Natural killer cell (primary cell): ENCODE measurements at places on chromosomes 12 and 14.

- DNase-seq, result no peak
- no peak overlapping the region for H3K4me3 ChIP-seq
- no peaks in the 10 kb centered on the region for H3K36me3 ChIP-seq
- no peak overlapping the region for H3K27ac ChIP-seq
- H3K4me1 ChIP-seq, result no peaks in the 10 kb centered on the region
- H3K27me3 ChIP-seq, result no peaks in the 10 kb centered on the region
Observed at GRCh38 chr12:41697161-41697560, 447.5 kb downstream of the GXYLT1 start.

GRCh38 chr14:34324363-34324795 lies 137.7 kb downstream of the SPTSSA start:
- no peaks in the 10 kb centered on the region for H3K36me3 ChIP-seq
- H3K27ac ChIP-seq, result no peak overlapping the region
- H3K27me3 ChIP-seq, result no peaks in the 10 kb centered on the region
- peak; percentile 69 for DNase-seq
- no peak overlapping the region for H3K4me3 ChIP-seq
- no peaks in the 10 kb centered on the region for H3K4me1 ChIP-seq

GRCh38 chr12:68013181-68013580 lies 23.9 kb downstream of the IFNG-AS1 start:
- no peak overlapping the region for H3K27ac ChIP-seq
- no peak for DNase-seq
- peaks cover 3% of the 10 kb centered on the region for H3K4me1 ChIP-seq
- H3K27me3 ChIP-seq, result no peaks in the 10 kb centered on the region
- no peak overlapping the region for H3K4me3 ChIP-seq

DNA sequence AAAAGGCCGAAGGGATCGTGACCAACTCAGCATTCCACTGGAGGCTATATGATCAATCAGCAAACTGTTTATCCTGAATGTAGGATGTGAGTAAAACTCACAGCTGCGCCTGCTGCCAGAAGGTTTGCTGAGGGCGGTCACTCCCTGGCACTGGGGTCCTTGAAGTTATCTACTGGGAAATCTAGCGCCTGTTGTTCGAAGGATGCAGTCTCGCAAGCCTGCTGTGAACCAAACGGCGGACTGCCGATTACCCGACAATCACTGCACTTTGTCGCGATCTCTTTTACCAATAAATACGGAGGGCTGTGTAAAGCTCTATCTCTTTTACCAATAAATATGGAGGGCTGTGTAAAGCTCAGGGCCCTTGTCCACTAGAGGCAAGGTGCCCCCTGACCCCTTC lies 12.9 kb downstream of the DDX51 start:
- H3K4me3 ChIP-seq, result no peak overlapping the region
- no peak for DNase-seq
- H3K4me1 ChIP-seq, result no peaks in the 10 kb centered on the region
- peaks cover 14% of the 10 kb centered on the region for H3K36me3 ChIP-seq
- no peak overlapping the region for H3K27ac ChIP-seq

- no peak for DNase-seq
- H3K27me3 ChIP-seq, result no peaks in the 10 kb centered on the region
- H3K4me3 ChIP-seq, result no peak overlapping the region
- no peaks in the 10 kb centered on the region for H3K4me1 ChIP-seq
- no peak overlapping the region for H3K27ac ChIP-seq
- H3K36me3 ChIP-seq, result no peaks in the 10 kb centered on the region
Observed at GRCh38 chr12:1099158-1099557, 108.1 kb downstream of the ERC1 start.

- no peaks in the 10 kb centered on the region for H3K36me3 ChIP-seq
- H3K4me1 ChIP-seq, result no peaks in the 10 kb centered on the region
- no peak overlapping the region for H3K4me3 ChIP-seq
- DNase-seq, result no peak
Observed at GRCh38 chr12:5556946-5557673, 125.2 kb downstream of the NTF3 start.

GRCh38 chr12:9888665-9889273 lies 7.5 kb downstream of the KLRF2 start:
- no peak for DNase-seq
- H3K27me3 ChIP-seq, result no peaks in the 10 kb centered on the region
- no peaks in the 10 kb centered on the region for H3K36me3 ChIP-seq
- peaks cover 5% of the 10 kb centered on the region for H3K4me1 ChIP-seq
- peak overlapping the region; percentile 25 for H3K27ac ChIP-seq
- no peak overlapping the region for H3K4me3 ChIP-seq

GRCh38 chr12:4472046-4472445 lies 26.4 kb upstream of the FGF6 start:
- no peaks in the 10 kb centered on the region for H3K4me1 ChIP-seq
- no peaks in the 10 kb centered on the region for H3K36me3 ChIP-seq
- no peak overlapping the region for H3K27ac ChIP-seq
- no peak for DNase-seq
- no peak overlapping the region for H3K4me3 ChIP-seq
- peaks cover 3% of the 10 kb centered on the region for H3K27me3 ChIP-seq

- H3K36me3 ChIP-seq, result peaks cover 3% of the 10 kb centered on the region
- peak; percentile 44 for DNase-seq
- H3K27ac ChIP-seq, result no peak overlapping the region
- H3K4me1 ChIP-seq, result peaks cover 86% of the 10 kb centered on the region
Observed at GRCh38 chr14:99213101-99213500, 58.9 kb downstream of the BCL11B start.

DNA sequence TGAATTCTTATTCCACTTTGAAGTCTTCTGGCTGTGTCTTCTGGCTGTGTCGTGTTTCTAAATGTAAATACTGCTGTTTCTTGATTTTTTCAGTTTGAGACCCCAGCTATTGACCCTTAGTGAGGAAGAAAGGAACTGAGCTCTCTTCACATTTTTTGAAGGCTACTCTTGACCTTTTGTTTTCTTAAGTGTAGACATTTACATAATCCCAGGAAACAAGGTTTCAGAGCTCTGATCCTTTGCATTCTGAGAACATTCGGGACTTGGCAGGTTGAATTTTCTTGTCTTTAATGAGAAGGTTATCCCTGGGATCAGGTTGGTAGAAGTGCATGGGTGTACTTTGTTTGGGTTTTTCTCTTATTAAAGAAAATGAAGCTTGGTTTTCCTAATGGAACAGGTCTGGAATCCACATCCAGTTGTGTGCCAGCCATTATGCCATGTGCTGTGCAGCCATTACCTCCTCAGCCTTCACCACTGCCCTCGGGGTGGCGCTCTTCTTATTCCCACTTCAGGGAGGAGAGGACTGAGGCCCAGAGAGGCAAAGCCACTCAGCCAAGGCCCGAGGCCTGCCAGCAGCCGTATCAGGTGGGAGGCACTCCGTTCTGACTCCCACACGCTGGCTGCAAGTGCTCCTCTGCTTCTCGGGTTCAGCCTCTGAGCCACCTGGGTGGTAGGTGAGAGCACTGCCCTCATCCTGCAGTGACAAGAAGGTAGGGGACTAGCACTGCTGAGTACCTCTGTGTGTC lies 120.9 kb downstream of the BEGAIN start:
- no peaks in the 10 kb centered on the region for H3K36me3 ChIP-seq
- H3K4me3 ChIP-seq, result no peak overlapping the region
- no peak for DNase-seq
- H3K27ac ChIP-seq, result no peak overlapping the region
- H3K27me3 ChIP-seq, result no peaks in the 10 kb centered on the region

- no peaks in the 10 kb centered on the region for H3K27me3 ChIP-seq
- no peak for DNase-seq
- no peaks in the 10 kb centered on the region for H3K4me1 ChIP-seq
- no peaks in the 10 kb centered on the region for H3K36me3 ChIP-seq
- H3K4me3 ChIP-seq, result no peak overlapping the region
- H3K27ac ChIP-seq, result no peak overlapping the region
Observed at GRCh38 chr14:86087377-86087776, 557.4 kb downstream of the FLRT2 start.

GRCh38 chr14:24798911-24799462 lies 165.0 kb upstream of the GZMB start:
- no peak overlapping the region for H3K4me3 ChIP-seq
- no peak overlapping the region for H3K27ac ChIP-seq
- H3K4me1 ChIP-seq, result peaks cover 2% of the 10 kb centered on the region
- no peaks in the 10 kb centered on the region for H3K27me3 ChIP-seq
- H3K36me3 ChIP-seq, result no peaks in the 10 kb centered on the region

DNA sequence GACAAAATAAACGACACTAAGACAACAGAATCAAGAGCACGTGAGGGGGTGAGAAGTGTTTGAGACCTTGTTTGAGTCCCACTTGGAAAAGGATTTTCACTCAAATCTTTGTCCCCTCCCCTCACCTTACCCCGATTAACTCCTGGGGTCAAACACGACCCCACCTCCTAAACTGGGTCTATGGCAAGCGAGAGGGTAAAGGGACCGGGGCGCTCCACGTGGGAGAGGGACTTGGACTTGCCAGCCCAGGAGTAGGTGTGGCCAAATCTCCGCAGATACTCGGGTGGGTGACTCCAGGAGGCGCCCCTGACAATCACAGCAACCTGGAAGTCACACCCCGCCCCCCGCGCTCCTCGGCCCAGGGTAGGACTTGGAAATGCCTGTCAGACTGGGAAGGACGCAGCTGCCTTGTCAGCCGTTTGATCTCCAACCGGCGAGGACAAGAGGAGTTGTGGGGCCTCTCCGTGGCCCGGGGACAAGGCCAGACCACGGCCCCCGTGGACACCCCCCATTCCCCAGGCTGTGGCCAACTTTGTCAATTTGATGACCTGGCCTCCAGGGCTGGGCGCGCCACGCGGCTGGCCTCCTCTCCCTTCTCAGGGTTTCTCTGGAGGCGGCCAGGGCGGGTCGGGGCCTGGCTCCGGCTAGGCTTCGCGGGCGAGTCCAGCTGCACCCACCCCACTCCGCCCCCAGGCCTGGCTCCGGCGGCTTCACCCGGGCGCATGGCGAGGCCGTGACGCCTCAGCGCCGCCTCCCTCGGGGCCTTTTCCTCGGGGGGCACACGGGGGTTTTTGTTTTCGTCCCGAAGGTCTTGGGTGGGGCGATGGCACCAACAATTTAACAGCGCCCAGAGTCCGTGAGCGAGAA lies 1.1 kb upstream of the BCL11B start:
- no peaks in the 10 kb centered on the region for H3K27me3 ChIP-seq
- H3K36me3 ChIP-seq, result no peaks in the 10 kb centered on the region
- peaks cover 38% of the 10 kb centered on the region for H3K4me1 ChIP-seq
- peak overlapping the region; percentile 60 for H3K27ac ChIP-seq
- DNase-seq, result peak; percentile 71
- H3K4me3 ChIP-seq, result peak overlapping the region; percentile 52

GRCh38 chr12:27779416-27779919 lies 565 bp upstream of the KLHL42 start:
- DNase-seq, result peak; percentile 37
- peaks cover 20% of the 10 kb centered on the region for H3K4me1 ChIP-seq
- no peaks in the 10 kb centered on the region for H3K36me3 ChIP-seq
- H3K27me3 ChIP-seq, result no peaks in the 10 kb centered on the region
- H3K27ac ChIP-seq, result no peak overlapping the region

DNA sequence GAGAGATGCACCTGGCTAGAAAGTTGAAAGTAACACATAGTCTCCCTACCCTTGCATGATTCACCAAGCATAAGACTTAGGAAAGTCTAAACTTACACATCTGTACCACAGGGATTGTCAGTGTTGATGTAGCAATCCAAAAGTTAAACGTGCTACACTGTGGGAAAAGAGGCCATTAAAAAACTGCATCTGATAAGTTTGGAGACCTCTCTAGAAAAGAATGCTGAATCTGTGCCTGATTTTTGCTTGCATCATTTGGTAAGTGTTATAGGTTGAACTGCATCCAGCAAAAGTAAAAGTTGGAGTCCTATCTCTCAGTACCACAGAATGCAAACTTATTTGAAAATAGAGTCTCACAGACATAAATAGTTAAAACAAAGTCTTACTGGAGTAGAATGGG lies 126.6 kb downstream of the SLC6A15 start:
- no peaks in the 10 kb centered on the region for H3K36me3 ChIP-seq
- no peak for DNase-seq
- no peak overlapping the region for H3K4me3 ChIP-seq
- no peaks in the 10 kb centered on the region for H3K27me3 ChIP-seq
- no peak overlapping the region for H3K27ac ChIP-seq

DNA sequence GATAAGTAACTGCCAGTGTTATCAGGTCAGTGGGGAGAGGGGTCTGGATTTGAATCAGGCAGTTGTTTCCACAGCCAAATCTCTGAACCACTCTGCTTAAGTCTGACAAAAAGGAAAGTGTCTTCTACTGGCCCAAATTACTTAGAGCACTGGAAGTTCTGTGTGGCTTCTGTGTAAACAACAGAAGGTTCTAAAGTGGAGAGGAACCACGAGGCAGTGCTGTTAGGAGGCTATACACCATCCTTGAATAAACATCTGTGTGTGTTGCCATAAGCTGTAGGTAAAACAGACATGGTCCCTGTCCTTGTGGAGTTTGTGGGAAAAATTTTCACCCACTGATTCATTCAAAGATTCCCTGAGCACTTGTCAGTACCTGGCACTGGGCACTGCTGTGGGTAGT lies 50.0 kb downstream of the GALNT4 start:
- no peaks in the 10 kb centered on the region for H3K27me3 ChIP-seq
- peaks cover 17% of the 10 kb centered on the region for H3K4me1 ChIP-seq
- H3K4me3 ChIP-seq, result no peak overlapping the region
- no peaks in the 10 kb centered on the region for H3K36me3 ChIP-seq

- no peak overlapping the region for H3K27ac ChIP-seq
- no peak overlapping the region for H3K4me3 ChIP-seq
- H3K36me3 ChIP-seq, result no peaks in the 10 kb centered on the region
- peaks cover 54% of the 10 kb centered on the region for H3K27me3 ChIP-seq
Observed at GRCh38 chr14:56812364-56813141, 2.3 kb upstream of the OTX2 start.

- H3K36me3 ChIP-seq, result no peaks in the 10 kb centered on the region
- H3K27ac ChIP-seq, result no peak overlapping the region
- H3K27me3 ChIP-seq, result no peaks in the 10 kb centered on the region
- no peak for DNase-seq
- H3K4me1 ChIP-seq, result no peaks in the 10 kb centered on the region
- no peak overlapping the region for H3K4me3 ChIP-seq
Observed at GRCh38 chr14:93994919-93995682, 2.0 kb upstream of the CCDC197 start.

- no peak overlapping the region for H3K27ac ChIP-seq
- no peaks in the 10 kb centered on the region for H3K36me3 ChIP-seq
- no peaks in the 10 kb centered on the region for H3K27me3 ChIP-seq
- no peak overlapping the region for H3K4me3 ChIP-seq
- no peak for DNase-seq
Observed at GRCh38 chr12:117685110-117685926, 283.5 kb downstream of the KSR2 start.

- DNase-seq, result no peak
- H3K4me3 ChIP-seq, result no peak overlapping the region
- H3K4me1 ChIP-seq, result no peaks in the 10 kb centered on the region
- H3K27me3 ChIP-seq, result no peaks in the 10 kb centered on the region
Observed at GRCh38 chr14:84969501-84969900, 560.4 kb upstream of the FLRT2 start.

GRCh38 chr12:64010069-64010686 lies 165.7 kb downstream of the SRGAP1 start:
- no peak overlapping the region for H3K4me3 ChIP-seq
- no peaks in the 10 kb centered on the region for H3K36me3 ChIP-seq
- no peak overlapping the region for H3K27ac ChIP-seq
- DNase-seq, result no peak
- no peaks in the 10 kb centered on the region for H3K27me3 ChIP-seq
- no peaks in the 10 kb centered on the region for H3K4me1 ChIP-seq
